ENCODE measurements at places on chromosomes 2 and 18.

DNA sequence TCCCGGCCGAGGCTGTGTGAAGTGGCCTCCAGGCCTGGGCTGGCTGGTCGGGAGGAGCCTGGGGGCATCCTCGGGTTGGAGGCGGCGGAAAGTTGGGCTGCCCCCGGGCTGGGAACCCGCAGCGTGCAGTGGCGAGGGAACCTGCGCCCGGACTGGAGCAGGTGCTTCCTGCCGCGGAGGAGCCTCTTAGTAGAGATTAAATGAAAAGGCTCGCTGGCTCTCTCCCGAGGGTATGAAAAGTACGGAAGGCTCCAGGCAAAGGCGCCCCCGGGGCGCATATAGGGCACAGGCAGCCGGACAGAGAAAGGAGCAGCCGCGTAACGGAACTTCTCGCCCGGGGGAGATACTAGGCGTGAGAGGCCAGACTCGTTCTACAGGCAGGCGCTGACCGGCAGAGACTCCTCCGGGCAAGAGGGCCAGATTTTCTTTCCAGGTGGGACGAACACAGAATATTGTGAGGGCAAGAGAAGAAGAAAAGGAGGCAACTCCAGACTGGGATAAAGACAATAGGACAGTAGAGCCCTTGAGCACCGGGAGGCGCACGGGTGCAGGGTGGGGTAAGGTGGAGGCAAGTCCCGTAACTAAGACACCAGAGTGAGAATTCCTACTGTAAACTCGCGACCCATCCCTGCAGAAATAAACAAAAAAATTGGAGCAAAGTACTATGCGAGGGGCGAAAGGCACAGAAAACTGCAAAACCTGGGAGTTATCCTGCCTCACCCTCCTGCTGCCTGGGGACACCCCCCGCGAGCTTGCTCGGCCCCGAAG lies 816 bp downstream of the CDH2 start:
- no peak for DNase-seq

- no peak for DNase-seq
Observed at GRCh38 chr2:24435391-24436316, 55.4 kb upstream of the NCOA1 start.

DNA sequence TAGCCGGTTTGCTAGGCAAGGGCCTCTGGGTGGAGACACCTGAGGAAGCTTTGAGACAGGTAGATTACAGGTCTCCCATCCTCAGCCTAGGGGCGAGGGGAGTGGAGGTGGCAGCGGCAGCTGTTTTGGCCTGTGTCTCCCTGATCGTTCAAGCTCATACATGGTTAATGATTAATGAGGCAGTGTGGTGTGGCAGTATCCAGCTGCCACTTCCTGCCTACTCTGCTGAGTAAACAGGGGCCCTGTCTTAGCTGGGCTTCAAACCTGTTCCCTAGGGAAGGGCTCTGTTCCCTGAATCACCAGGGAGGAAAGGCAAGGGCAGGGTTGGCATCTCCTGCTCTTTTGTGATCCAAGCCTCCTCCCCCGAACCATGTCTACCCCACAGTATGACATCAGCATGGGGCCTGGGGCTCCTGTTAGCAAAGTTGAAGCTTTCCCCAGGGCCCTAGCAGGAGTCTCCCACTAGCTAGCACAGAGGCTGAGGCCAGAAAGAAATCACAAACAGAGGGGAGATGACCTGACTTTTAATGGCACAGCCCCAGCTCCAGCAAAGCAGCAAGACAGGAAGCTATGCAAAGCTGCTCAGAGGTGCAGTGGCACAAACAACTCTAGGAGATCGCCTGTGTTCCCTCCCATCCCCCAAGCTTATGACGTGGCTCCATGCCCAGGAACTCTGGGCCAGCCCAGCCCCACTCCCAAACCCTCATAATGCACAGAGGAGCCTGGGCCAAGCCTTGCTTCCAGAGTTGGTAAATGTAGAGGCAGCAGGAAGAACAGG lies 3.7 kb upstream of the TUBA4B start:
- DNase-seq, result peak; percentile 27

DNA sequence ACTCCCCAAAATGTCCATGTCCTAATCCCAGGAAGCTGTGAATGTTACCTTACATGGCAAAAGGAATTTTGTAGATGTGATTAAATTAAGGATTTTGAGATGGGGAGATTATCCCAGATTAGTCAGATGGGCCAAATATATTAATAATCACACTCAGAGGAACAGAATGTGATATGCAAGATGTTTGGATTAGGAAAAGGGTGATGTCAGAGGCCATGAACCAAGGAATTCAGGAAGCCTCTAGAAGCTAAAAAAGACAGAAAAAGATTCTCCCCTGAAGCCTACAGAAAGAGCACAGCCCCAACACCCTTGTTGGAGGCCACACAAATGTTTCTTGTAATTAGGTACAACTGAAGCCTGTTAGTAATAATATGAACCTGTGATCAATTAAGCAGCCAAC lies 13.1 kb downstream of the TMEM131 start:
- no peak for DNase-seq

GRCh38 chr2:233209117-233209532 lies 42.3 kb upstream of the ATG16L1 start:
- no peak for DNase-seq

- no peak for DNase-seq
Observed at GRCh38 chr2:8694737-8695136, 12.9 kb downstream of the ID2 start.

- DNase-seq, result no peak
Observed at GRCh38 chr2:44163777-44164176, 4.9 kb upstream of the PPM1B start.

DNA sequence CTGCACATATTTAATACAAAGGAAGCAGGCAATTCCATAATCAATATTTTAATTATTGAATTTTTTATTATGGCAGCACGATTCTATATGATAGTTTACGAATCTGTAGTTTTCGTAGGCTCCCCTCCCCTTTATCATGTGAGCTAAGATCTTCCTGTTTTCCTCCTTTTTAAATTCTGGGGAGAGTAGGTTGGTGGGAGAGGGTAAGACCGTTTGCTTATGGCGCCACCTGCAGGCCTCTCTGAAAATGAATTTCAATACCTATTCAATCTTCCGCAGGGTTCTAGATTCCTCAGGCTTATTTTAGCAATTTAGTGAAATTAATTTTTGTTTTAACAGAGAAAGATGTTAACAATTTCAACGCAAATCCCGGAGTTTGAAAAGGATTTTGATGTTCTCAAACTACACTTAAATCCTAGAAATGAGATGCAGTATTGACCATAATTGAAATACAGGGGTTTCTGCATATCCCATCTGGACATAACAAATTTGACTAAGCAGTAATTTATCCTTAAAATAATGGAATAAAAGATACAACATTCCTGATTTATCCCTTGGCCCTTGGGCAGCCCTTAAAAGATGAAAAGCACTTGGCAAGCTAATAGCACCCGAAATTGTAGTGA lies 12.8 kb upstream of the GBX2 start:
- DNase-seq, result no peak

GRCh38 chr2:149421791-149422190 lies 91.4 kb downstream of the LYPD6 start:
- no peak for DNase-seq

DNA sequence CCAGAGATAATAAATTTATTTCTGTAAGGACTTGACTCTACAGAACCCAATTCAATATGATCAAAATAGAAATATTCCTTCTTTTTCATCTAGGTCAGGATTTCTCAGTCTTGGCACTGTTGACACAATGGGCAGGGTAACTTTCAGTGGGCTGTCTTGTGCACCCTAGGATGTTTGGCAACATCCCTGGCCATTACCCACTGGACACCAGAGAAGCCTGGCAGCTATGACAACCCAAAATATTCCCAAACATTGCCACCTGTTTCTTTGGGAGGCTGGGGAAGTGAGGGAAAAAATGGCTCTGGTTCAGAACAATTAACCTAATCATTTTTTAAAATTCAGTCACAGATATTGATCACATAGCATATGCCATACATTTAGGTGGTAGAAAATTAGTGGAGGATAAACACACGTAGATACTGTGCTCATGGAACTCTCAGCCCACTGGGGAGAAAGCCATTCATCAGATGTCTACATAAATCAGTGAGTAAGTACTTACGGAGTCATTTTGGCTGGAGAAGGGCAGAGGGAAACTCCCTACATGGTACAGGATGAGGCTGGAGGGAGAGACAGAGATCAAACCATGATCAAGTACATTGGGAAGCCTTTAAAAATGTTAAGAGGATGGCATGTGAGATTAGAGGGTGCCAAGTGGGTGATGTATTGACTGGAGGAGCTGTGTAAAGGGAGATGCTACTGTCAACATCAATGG lies 718 bp upstream of the TNP1 start:
- no peak for DNase-seq

DNA sequence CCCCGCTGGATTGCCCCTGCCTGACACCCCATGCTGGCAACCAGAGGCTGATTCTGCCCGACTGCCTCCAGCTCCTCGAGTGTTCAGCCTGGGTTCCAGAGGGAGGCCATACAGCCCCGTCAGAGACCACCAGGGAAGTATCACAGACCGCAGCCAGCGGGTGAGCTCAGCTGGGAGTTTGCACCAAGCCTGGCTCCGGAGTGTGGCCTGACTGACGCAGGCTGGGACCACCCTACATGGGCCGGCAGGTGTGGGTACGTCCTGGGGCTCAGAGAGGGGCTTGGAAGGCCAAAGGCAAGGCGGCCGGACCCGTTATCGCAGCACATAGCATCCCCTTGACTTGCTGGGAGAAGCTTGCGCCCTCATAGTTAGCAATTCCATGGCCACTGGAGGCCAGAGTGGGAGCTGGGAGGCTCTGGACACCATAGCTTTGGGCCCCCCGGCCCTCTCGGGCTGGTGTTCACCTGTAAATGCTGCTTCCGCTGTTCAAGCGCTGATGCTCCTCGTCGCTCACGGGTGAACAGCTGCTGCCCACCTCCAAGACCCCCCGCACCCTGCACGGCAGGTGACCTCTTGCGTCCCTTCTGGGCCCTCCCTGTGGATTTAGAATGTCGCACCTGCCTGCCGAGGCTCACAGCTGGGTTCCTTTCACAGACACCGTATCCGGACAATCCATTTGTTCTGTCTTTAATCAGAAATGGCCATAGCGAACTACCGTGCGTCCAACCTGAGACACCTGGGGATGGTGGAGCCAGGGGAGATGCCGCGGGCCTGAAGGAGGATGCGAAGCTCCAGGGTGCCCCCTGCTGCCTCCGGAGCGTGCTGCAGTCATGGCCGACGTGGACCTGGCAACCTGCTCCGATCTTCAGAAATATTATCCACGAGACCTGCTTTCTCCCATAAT lies 31.2 kb upstream of the SLC66A3 start:
- peak; percentile 28 for DNase-seq

DNA sequence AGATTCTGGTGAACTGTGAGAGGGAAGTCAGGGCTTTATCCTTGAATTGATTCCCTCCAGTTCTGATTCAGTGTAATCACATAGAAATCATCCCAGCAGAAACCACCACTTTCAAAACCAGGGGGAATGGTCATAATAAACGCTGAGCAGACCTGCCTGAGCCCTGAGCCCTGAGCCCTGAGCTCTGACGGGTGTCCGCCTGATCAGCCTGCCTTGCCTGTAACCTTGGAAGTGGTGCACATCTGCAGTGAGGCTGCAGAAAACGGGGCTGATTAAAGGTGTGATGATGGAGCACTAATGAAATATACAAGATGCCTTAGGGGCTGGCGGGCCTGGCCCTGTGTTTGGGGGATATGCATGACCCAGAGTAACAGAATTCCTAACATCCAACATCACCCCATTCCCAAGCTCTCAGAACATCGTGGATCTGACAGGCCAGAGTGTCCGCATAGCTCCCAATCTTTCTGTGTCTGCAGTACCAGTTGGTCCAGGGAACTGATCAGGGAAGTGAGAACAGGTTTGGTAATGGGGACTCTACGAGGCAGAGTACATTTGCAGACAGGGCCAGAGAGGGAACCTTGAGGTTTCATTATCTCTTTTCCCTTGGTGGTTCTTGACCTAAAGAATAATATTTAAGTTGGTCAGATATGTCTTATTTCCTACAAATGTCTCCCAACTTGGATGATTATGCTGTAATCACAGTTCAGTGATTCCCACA lies 37.8 kb downstream of the KCTD18 start:
- DNase-seq, result no peak

- no peak for DNase-seq
Observed at GRCh38 chr2:204114295-204115136, 178.0 kb downstream of the ICOS start.

DNA sequence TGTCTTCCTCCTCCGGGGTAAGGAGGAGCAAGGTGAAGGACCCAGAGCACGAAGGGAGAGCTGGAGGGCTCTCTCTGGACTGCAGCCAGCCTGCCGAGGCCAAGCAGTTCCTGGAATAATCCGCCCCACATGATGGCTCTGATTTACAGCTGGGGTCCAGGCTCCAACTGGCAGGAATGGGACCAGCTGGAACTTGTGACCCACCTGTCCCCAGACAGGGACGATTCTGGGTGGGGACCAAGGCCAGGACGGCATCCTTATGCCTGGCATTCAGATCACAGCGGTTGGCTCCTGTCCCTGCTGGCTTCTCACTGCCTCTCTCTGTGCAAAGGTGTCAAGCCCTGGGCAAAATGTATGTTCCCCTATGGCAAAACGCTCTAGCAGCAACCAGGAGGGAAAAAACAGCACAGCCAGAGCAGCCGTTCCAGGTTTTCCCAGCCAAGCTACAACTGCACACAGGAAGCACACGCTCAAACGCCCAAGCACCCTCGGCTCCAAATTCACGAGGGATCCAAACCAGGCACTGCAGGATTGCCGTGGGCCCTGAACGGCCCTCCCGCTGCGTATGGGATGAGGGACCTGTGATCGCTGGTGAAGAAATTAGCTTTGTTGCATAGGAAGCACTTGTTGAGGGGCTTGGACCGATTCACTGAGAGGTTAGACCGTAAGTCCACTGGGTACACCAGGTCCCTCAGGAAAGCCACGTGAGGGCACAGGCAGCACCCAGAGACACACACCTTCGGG lies 35.8 kb downstream of the FAM178B start:
- no peak for DNase-seq

- no peak for DNase-seq
Observed at GRCh38 chr2:160660741-160661140, 167.1 kb upstream of the RBMS1 start.

- DNase-seq, result no peak
Observed at GRCh38 chr2:219856602-219857001, 229.2 kb downstream of the SLC4A3 start.

DNA sequence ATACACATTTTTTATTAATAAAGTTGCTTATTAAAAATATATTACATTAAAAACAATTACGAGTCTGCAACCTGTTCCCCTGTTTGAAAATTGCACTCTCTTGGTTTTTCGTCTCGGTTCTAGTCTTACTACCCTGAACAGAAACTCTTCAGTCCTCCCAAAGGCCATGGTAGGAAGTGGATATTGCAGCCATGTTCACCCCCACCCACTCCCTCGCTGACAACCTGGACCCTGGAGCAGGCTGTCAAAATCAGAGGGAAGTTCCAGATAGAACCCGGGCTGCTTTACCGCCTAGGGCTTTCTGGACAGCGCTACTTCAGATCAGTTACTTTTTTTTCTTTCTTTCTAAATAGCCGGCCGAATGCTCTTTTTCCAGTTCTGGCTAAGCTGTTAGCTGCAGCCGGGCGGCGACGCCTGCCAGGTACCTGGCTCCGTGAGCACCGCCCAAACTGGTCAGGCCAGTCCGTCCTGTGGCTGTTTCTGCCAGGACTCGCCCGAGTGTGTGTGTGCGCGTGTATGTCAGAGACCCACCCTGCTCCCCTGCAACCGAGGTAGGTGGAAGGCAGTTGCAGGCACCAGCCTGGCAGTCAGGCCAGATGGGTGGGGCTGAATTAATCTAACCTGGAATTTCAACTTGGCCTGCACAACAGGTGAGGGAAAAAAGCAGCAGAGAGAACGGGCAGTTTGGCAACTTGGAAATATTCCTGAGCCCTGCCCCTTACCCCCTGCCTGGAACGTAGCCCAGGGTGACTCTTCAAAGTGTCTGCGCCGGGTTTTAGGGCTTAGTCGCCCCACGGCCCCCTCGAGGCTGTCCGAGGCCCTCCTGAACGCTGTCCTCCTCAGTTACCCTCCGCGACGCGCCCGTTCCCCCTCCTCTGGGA lies 1.1 kb upstream of the TET3 start:
- no peak for DNase-seq
